ENCODE measurements at places on chromosomes 7 and 10. TPM values are rescaled to one million over a fixed set of nuclear protein-coding genes. Genes with fewer than 3 reads are reported as not detected.

DNA sequence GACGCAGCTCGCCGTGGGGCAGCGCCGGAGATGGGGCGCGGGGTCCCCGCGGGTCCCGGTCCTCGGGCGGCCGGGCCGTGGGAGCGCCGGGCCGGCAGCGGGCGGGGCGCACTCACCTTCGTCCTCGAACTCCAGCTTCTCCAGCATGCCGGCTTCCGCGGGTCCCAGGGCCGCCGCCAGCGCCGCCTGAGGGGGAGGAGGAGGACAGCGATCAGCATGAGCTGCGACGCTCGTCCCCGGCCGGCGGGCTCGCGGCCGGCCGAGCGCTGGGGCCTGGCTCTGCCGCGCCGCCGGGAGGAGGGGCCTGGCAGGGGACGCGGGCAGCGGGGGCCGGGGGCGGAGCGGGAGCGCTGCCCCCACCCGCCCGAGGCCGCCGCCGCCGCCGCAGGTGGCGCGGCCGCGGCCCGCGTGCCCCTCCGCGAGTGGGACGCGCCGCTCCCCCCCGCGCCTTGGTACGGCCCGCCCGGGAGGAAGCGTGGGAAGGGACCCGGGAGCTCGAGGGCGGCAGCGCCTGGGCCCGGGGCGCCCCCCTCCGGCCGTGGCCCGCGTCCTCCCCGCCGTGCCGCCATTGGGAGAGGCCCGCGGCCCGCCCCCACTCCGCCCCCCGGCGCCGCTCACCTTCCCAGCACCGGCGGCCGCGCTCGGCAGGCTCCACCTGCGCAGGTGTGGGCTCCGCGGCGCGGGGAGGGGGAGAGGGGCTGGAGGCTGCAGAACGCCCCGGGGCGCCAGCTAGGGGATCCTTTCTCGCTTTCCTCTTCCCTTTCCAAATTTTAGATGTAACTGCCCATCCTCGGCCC, 112.5 kb upstream of the RHEB start:
- no peak for DNase-seq

DNA sequence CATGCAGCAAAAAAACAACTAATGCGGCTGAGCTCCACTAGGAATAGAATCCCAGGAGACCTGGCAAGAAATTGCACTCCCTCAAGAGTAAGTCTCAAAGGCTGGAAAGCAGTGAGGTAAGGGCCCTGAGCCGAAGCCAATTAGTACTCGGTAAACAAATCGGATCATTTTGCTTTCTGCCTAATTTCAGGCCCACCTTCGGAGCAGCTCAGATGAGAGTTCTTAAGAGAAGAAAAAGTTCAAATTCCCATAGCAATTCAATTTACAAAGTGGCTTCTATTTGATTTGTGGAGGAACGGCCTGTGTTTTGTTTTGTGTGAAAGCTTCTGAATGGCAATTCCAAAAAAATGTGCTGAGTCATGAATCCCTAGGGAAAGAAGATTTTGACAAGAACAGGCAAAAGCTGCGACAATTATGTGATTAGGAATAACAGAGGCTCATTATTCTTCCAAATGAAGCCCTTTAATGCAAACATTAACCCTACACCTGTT, 60.9 kb downstream of the SLC16A9 start:
- DNase-seq, result no peak

- DNase-seq, result no peak
Measured at GRCh38 chr10:126225672-126226008, 162.6 kb downstream of the ADAM12 start.

- no peak for DNase-seq
Measured at GRCh38 chr7:131529179-131529578, 27.2 kb downstream of the PODXL start.

- DNase-seq, result peak; percentile 41
Measured at GRCh38 chr10:122468926-122469781, 7.8 kb downstream of the HTRA1 start.

GRCh38 chr7:129502708-129503685, 666 bp downstream of the SMKR1 start:
- no peak for DNase-seq

DNA sequence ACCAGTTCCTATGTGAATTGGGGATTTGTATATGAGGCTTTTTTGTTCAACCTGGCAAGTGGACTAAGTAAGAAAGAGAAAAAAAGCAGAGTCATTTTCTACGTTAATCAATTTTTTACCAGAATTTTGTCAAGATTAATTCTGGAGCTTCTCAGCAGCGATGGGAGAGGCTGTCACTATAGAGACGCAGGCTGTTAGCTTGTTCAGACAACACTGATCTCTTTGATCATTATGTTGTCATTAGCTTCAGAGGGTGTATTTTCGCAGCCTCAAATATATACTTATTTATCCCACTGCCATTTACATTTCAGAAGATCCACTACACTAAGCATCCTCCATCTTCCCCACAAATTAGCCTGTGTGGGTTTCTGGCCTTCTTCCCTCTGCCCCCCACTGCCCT, 196.7 kb upstream of the PFKP start:
- no peak for DNase-seq

DNA sequence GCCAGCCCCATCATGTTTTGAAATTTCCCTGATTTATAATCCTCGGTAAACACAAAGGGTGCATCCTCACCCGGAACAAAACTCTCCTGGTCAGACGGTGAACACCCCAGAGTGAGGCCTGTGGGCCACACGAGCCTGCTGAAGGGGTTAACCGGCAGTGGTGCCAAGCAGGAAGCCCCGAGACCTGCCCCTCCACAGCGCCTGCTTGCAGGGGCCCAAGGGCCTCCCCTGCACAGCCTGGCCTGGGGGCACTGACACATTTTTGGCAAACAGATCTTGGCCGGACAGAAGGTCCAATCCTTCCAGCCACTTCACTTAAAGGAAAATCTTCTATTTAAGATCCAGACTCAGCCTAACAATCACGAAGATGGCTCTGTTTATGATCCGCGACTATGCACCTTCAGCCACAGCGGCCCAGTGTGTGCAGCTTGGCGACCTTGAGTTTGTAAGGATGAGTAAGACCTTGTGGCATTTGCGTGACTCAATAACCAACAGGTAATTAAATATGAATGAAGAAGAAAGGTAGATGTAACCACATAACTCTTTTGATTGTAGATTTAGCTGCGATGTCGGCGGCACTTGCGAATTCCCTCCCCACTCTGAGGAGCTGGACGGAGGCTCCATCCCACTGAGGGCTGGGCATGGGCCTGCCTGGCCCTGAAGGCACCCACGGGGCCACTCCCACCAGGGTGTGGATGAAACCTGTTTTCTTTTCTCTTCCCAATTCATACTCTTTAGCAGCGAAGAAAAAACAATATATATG, 328.2 kb downstream of the DNAJB6 start:
- peak; percentile 63 for DNase-seq

GRCh38 chr10:34627741-34628140, 187.4 kb downstream of the PARD3 start:
- DNase-seq, result no peak

C7orf33 gene
- not detected for total RNA-seq

TMEM26 gene
- total RNA-seq, result not detected

ADCY1 gene
- 0.05 TPM for total RNA-seq
